ENCODE measurements at places on chromosomes 13 and 19. TPM values are rescaled to one million over a fixed set of nuclear protein-coding genes. Genes with fewer than 3 reads are reported as not detected.

The DACT3 gene
- total RNA-seq = 0.15 TPM

The NLRP5 gene
- not detected for total RNA-seq

The SPRED3 gene
- 3.7 TPM for total RNA-seq

The TNFSF9 gene
- total RNA-seq = 3.9 TPM

The ZNF528 gene
- 39.1 TPM for total RNA-seq

The RINL gene
- total RNA-seq = 6.4 TPM

The ZNF599 gene
- total RNA-seq = 5.8 TPM

- H3K27me3 ChIP-seq = no peaks in the 10 kb centered on the region
- H3K4me3 ChIP-seq = no peak overlapping the region
- DNase-seq = peak; percentile 63
- no peaks in the 10 kb centered on the region for H3K36me3 ChIP-seq
- H3K27ac ChIP-seq = no peak overlapping the region
- no peaks in the 10 kb centered on the region for H3K4me1 ChIP-seq
Measured at GRCh38 chr13:109869312-109870237, 83.2 kb upstream of the IRS2 start.

GRCh38 chr19:52660981-52661380, 22.8 kb upstream of the ZNF83 start:
- H3K36me3 ChIP-seq = peaks cover 83% of the 10 kb centered on the region
- no peak for DNase-seq
- no peak overlapping the region for H3K4me3 ChIP-seq
- no peaks in the 10 kb centered on the region for H3K27me3 ChIP-seq

DNA sequence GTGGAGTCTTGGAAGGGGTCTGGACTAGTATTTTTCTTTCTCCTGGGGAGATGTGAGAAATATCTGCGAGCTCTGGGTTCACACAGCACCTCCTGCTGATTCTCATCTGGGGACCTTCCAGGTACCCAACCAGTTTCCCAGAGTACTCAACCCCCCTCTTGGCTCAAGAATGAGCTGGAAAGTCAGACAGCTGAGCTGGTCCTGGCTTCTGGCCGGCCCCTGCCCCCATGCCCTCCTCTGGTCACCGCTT, 2.2 kb upstream of the PDE4A start:
- H3K4me1 ChIP-seq = peaks cover 3% of the 10 kb centered on the region
- no peak overlapping the region for H3K27ac ChIP-seq
- no peaks in the 10 kb centered on the region for H3K36me3 ChIP-seq

- peak overlapping the region; percentile 95 for H3K27ac ChIP-seq
- peak overlapping the region; percentile 100 for H3K4me3 ChIP-seq
- peaks cover 19% of the 10 kb centered on the region for H3K4me1 ChIP-seq
- H3K36me3 ChIP-seq = peaks cover 29% of the 10 kb centered on the region
Measured at GRCh38 chr19:48619692-48620585, 633 bp downstream of the SPHK2 start.

- H3K4me1 ChIP-seq = no peaks in the 10 kb centered on the region
- H3K36me3 ChIP-seq = peaks cover 9% of the 10 kb centered on the region
- H3K4me3 ChIP-seq = no peak overlapping the region
- no peak for DNase-seq
Measured at GRCh38 chr19:51103926-51104341, 4.3 kb downstream of the CTU1 start.

- H3K27ac ChIP-seq = no peak overlapping the region
- H3K27me3 ChIP-seq = no peaks in the 10 kb centered on the region
- H3K36me3 ChIP-seq = peaks cover 31% of the 10 kb centered on the region
- no peak overlapping the region for H3K4me3 ChIP-seq
- no peak for DNase-seq
Measured at GRCh38 chr13:100300708-100301107, 211.8 kb downstream of the PCCA start.

DNA sequence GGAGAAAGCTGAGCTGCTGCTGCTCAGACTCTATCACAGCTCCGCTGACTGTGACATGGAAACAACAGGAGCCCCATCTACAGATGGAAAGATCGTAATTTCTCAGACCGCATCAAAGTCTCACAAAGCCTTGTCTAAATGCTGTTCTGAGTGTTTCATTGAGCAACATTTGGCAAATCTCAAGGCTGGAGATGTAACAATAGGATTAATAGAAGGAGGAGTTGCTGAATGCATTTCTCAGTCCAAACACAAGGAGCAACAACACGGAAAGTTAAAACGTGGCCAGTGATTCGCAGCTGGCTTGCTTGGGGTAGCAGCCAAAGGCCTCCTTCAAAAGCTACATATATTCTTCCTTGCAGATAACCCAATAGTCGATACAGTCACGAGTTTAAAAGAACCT, 55.7 kb downstream of the MRPL57 start:
- no peaks in the 10 kb centered on the region for H3K36me3 ChIP-seq
- no peaks in the 10 kb centered on the region for H3K4me1 ChIP-seq
- no peak overlapping the region for H3K4me3 ChIP-seq
- no peaks in the 10 kb centered on the region for H3K27me3 ChIP-seq
- DNase-seq = no peak

DNA sequence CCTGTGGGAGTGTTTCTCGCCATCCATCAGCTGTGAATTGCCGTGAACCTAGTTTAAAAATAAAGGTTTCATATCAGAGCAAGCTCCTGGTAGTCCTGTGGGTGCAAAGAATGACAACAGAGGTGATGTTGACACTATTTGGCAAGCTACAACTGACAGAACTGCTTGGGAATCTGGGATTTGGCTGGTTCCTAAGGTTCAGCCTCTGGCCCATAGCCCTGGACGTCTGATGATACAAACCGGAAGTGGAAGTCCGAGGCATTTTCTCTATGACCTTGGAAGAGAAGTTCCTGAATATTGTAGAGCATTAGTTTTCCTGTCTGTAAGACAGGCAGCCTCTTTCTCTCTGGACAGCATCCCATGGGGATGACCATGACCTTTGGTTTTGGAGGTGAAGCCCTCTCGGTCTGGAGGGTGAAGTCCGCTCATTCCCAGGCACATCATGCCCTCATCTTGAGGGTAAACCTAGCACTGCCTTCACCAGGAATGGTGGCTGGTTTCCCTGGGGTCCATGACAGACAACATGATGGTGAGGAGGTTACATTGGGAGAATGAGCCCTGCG, 29.1 kb downstream of the GATAD2A start:
- H3K4me1 ChIP-seq = no peaks in the 10 kb centered on the region
- H3K27me3 ChIP-seq = no peaks in the 10 kb centered on the region
- H3K36me3 ChIP-seq = peaks cover 19% of the 10 kb centered on the region
- H3K4me3 ChIP-seq = no peak overlapping the region
- no peak overlapping the region for H3K27ac ChIP-seq

DNA sequence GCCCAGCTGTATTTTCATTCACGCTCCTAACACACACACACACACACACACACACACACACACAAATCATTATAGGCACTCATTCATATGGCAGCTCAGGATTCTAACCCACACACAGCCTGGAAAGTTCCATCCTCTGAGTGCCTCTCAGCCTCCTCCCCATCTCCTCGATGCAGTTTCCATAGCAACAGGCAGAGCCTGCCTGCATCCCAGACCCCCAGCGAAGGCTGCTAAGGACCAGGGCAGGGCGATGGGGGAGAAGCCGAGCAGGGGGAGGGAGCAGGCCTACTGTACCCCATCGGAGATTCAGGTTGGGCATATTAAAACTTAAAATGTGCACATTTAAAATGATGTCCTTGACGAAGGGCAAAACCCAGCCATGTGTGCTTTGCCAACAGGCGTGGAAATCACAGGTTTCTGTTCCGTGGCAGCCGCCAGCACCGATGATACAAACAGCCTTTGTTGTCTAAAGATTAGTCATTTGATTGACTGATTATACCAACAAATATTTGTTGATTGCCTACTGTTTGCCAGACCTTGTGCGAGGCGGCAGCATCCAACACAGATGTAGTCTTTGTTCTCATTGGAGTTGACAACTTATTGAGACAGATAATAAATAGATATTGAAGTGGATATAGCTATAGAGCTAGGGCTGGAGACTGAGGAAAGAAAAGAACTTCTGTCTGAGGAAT, 43.8 kb upstream of the USP29 start:
- no peak for DNase-seq
- no peaks in the 10 kb centered on the region for H3K27me3 ChIP-seq
- H3K4me1 ChIP-seq = no peaks in the 10 kb centered on the region

DNA sequence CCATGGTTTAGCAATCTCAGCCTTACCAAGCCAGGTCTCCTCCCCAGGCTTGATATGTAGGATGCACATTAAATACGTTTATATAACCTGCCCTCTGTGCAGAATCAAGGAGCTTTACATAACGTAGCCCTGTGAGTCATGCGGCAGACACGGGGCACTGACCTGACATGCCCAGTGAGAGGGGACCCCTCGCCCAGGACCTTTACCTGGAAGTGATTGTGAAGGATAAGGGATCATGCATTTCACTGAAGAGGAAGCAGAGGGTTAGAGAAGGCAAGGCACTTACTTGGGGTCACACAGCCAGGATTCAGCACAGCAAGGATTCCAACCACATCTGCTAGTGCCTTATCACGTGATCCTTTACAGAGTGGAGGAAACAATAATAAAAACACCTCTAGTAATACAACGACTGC, 18.9 kb upstream of the FOSB start:
- H3K36me3 ChIP-seq = no peaks in the 10 kb centered on the region
- H3K4me3 ChIP-seq = no peak overlapping the region
- no peak for DNase-seq

- peak overlapping the region; percentile 78 for H3K27ac ChIP-seq
- H3K4me1 ChIP-seq = no peaks in the 10 kb centered on the region
Measured at GRCh38 chr13:74554569-74555275, 420.5 kb upstream of the KLF12 start.

GRCh38 chr13:52949044-52949443, 79.6 kb upstream of the OLFM4 start:
- H3K27ac ChIP-seq = no peak overlapping the region
- no peak for DNase-seq
- peaks cover 6% of the 10 kb centered on the region for H3K4me1 ChIP-seq
- H3K27me3 ChIP-seq = peaks cover 100% of the 10 kb centered on the region
